ENCODE measurements at places on chromosomes 13 and 19.

DNA sequence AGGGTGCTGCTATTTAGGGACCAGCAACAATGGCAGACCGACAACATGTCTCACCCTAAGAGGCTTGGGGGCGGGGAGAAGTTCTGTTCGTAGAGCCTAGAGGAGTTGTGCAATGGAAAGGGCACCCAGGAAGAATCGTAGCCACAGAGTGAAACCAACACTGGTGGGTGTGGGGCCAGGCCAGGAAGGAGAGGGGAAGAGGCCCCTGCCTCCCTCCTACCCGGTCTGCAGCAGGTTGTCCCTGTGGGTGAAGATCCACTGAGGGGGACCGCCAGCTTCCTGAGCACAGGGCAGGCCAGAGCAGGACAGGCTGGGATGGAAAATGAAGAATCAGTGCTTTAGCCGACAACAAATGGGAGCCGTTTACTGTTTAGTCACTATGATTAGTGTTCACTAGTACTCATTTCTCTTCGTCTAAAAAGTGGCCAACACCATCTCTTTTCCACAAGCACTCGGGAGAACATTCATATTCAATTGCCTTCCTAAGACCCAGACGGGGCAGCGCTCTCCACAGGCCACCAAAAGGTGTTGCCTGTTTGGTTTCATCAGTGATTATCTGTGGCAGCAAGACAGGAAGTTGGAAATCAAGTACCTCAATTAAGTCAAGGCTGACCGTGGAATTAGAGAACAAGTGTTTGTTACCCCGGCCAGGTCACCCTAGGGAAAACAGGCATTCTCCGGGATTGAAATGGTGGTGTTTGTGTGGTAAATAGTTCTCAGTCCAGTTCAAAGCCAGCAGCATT, 1.1 kb upstream of the ATP11A start:
- no peak for DNase-seq

DNA sequence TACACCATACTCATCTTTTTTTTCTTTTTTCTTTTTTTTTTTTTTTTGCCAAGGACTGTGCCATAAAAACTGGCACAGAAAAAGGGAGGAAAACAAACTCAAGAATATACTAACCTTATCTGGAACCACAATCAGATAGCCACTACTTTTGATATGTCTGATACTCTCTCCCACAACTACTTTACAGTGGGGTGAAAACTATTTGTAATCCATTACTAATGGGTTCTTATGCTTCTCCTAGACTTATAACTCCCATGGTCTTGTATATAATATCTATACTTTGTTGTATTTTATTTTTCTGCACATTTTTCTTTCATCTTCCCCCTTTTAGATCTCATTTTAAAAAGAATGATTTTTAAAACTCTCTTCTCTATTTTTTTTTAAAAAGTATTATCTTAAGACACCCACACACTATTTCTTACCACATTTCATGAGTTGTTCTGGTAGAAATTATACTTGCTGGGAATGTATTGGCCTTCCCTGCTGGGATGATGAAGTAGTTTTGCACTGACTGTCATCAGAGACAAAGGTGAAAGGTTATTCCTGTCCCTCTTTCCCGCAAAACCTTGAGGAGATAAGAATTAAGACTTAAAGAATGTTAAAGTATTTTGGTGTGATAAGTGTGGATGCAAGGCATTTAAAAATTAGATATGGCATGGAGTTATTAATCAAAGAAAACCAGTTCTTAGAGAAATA, 146.7 kb upstream of the KLF12 start:
- no peak for DNase-seq

- no peak for DNase-seq
Measured at GRCh38 chr19:58557221-58558065, 968 bp downstream of the UBE2M start.

DNA sequence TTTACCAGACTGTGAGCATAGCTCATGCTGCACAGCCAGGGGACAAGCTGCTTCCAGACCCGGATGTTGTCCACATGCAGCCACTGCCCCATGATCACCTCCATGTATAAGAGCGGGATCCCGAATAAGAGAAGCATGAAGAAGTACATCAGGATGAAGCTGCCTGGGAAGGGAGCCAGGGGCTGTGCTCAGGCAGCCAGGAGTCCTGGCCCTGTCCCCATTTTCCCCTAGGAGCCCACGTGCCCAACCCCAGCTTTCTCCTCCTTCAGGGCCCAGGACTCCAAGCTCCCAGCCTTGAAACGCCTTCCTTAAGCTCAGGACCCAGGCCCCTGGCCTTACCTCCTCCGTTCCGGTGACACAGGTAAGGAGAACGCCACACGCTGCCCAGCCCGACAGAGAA, 69.3 kb downstream of the SLC6A16 start:
- no peak for DNase-seq

GRCh38 chr19:52297601-52298364, 814 bp downstream of the ZNF480 start:
- DNase-seq, result no peak

- no peak for DNase-seq
Measured at GRCh38 chr13:44561351-44561750, 14.8 kb downstream of the TSC22D1 start.

GRCh38 chr19:19493841-19494546, 21.4 kb downstream of the TSSK6 start:
- DNase-seq, result no peak

DNA sequence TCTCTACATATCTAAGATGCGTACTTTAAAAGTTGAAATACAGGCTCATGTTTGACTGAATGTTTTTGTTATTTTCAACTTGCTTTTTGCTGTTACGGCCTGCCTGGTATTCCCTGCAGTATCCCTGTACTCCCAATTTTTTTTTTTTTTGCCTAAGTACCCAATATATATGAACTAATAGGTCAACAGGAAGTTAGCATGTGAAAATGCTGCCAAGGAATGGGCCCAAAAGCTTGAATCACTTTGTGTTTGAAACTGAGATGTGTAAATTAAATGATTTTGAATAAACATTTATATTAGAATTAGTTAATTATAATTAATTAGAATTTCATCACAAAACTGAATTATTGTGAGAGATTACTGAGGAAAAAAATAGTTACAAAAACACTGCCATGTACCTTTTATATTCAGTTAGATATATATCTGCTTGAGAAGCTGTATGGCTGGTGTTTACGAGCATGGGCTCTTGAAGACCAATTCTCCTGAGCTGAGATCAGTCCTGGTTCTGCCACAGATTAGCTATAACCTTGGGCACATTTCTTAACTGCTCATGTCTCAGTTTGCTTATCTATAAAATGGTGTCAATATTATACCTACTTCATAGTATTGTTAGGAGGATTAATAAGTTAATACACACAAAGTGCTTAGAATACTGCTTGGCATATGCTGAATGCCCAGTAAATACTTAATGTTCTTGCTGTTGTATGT, 16.0 kb downstream of the TDRD3 start:
- no peak for DNase-seq

DNA sequence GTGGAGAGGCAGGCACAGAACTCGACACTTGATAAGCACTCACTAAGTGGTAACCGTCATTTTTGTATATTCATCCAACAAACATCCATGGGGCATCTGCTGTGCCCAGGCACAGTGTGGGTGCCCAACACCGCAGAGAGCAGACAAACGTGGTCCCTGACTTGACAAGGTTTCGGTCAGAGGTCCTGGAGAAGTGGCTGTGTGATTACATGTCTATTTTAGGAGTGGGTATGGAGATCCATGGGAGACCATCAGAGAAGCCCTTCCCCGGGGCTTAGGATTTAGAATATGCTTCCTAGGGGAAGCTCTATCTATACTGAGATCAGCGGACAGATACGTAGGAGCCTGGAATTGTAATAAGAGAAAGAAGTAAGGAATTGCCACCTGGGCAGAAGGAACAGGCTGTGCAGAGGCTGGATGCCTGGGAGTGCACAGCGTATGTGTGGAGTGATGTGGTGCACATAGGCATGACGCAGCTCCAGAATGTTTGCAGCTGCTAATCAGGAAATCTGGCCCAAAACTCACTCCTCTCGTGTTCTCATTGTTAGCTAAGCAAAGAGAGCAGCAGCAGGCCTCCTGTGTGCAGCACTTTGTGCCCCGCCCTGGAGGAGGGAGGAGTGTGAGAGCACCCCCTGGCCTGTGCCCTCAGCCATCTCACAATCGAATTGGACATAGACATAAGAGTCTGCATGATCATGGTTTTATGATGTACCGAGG, 23.0 kb upstream of the IRS2 start:
- no peak for DNase-seq

DNA sequence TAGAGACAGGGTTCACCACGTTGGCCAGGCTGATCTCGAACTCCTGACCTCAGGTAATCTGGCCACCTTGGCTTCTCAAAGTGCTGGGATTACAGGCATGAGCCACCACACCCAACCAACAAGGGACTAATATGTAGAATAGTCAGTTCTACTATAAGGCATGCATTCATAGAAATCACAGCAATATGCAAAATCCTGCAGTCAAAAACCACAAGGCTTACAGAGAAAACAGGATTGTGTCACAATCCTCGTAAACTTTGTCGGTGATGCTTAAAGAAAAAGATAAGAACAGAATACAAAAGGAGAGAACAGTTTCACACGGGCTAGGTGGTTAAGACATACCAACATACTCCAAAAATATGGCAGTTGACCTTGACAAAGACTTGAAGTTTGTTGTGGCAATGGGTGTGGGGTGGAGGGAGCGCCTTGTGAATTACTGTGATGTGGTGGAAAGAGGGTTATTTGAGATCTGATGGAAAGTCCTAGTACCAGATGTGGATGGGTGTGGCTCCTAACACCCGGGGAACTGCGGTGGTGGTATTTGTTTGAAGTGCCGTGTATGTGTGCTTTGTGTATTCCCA, 12.4 kb downstream of the NOSIP start:
- peak; percentile 62 for DNase-seq

GRCh38 chr13:110442930-110443621, 118.4 kb downstream of the RAB20 start:
- DNase-seq, result no peak

DNA sequence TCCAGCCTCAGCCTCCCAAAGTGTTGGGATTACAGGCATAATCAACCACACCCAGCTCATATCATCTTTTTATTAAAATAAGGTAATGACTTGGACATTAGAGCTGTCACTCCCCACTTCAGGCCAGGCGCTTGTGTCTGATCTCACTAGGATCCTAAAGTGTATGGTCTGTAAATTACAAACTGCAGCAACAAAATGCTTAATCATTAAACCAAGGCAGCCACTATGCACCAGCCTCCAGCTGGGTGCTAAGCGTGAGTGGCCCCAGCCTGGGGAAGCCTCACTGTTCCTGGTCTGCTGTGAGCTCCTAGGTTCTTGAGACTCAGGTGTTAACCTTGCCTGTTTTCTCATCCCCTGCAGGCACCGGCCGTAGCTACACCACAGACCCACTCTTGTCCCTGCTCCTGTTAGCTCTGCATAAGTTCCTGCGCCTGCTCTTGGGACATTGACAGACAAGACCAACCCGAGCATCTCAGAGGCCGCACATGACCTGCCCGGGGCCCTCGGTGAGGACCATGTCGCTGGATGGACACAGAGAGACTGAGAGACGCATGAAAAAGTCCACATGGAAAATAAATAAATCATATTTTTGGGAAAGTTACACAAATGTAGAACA, 37.8 kb downstream of the VSTM2B start:
- DNase-seq, result no peak

DNA sequence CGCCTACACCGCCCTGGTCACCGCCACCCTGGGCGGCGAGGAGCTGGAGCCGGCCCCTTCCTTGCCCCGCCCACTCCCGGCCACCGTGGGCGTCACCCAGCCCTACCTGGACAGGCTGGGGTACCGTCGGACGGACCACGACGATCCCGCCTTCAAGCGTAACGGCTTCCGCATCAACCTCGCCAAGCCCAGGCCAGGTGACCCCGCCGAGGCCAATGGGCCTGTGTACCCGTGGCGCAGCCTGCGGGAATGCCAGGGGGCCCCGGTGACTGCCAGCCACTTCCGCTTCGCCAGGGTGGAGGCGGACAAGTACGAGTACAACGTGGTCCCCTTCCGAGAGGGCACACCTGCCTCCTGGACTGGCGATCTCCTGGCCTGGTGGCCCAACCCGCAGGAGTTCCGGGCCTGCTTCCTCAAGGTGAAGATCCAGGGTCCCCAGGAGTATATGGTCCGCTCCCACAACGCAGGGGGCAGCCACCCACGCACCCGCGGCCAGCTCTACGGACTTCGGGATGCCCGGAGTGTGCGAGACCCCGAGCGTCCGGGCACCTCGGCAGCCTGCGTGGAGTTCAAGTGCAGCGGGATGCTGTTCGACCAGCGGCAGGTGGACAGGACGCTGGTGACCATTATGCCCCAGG, 7.0 kb downstream of the CILP2 start:
- DNase-seq, result no peak

GRCh38 chr19:32691952-32692726, 518 bp downstream of the NUDT19 start:
- DNase-seq, result no peak

GRCh38 chr19:42143341-42144234, 11.3 kb upstream of the POU2F2 start:
- no peak for DNase-seq

DNA sequence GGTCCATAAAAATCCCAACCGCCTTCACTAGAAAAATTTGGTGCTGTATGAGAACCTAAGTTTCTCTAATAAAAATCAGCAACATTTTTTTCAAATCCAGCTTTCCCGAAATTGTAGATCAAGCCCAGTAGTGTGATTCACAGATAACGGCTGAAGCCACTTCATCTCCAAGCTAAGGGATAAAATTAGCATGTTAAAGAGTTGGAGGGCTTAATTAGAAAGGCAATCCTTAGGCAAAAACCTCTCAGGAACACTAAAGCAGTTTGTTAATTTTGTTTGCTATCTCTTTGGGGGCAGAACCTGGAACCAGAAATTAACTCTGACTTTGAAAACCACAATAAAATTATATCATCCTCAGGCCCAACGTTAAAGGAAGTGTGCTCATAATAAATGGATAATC, 820.2 kb downstream of the GPC5 start:
- no peak for DNase-seq

DNA sequence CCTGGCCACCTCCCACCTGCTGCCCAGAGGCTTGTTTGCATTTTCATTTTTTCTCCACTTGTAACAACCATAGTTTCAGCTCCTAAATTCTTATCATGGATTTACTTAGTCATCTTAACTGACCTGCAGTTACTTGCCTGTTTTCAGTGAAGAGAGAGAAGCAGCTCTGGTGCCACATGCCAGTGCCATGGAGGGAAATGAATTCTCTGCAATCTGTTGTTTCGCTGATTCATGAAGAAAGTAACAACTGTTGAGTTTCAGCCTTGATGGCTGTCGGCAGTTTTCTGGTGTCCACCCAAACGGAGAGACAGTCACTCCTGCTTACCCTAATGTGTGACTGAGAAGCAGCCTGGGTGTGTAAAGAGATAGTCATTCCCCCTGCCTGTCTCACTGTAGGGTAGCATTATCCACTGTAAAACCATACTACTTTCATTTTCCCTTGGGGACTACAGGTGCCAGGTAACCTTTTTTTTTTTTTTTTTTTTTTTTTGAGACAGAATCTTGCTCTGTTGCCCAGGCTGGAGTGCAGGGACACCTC, 116.1 kb downstream of the DNAJC3 start:
- no peak for DNase-seq

GRCh38 chr13:86052141-86052540, 252.9 kb upstream of the SLITRK6 start:
- no peak for DNase-seq

DNA sequence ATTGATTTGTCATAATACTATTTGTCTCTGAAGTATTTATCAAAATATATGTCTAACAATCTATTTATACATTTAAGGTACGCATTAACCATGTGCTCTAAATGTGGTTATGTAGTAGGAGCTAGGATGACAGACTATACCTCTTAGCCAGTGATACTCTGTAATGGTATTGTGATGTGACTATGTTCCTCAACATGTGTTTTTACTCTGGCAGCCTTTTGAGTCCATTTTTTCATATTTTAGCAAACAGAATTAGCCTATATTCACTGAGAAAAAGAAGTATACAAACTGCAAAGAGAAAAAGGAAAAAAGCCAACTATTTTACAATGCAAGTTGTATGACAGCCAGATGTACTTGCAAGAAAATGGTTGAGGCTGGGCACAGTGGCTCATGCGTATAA, 26.7 kb downstream of the MAB21L1 start:
- no peak for DNase-seq
